ENCODE measurements at places on chromosomes 13 and 19. TPM values are rescaled to one million over a fixed set of nuclear protein-coding genes. Genes with fewer than 3 reads are reported as not detected.

DNA sequence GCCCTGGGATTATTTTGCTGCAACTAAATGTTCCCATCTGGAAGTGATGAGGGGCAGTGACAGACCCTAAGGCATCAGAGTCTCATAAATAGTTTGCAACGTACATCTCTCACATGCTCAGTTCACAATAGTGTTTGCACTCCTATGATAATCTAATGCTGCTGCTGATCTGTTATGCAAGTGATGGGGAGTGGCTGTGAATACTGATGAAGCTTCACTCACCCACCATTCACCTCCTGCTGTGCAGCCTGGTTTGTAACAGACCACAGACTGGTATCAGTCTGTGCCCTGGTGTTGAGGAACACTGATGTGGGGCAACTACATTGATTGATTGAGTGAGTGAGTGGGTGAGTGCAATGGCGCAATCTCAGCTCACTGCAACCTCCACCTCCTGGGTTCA is 54.9 kb downstream of the ZNF726 start:
- no peak overlapping the region for H3K27ac ChIP-seq
- H3K36me3 ChIP-seq, result no peaks in the 10 kb centered on the region
- no peaks in the 10 kb centered on the region for H3K4me1 ChIP-seq
- no peaks in the 10 kb centered on the region for H3K27me3 ChIP-seq
- H3K4me3 ChIP-seq, result no peak overlapping the region

- H3K4me3 ChIP-seq, result no peak overlapping the region
- peak overlapping the region; percentile 67 for H3K27ac ChIP-seq
- peak; percentile 63 for DNase-seq
- H3K4me1 ChIP-seq, result peaks cover 5% of the 10 kb centered on the region
Measured at GRCh38 chr19:2588081-2588777, 112.3 kb downstream of the GADD45B start.

The NCR1 gene
- not detected for total RNA-seq

DNA sequence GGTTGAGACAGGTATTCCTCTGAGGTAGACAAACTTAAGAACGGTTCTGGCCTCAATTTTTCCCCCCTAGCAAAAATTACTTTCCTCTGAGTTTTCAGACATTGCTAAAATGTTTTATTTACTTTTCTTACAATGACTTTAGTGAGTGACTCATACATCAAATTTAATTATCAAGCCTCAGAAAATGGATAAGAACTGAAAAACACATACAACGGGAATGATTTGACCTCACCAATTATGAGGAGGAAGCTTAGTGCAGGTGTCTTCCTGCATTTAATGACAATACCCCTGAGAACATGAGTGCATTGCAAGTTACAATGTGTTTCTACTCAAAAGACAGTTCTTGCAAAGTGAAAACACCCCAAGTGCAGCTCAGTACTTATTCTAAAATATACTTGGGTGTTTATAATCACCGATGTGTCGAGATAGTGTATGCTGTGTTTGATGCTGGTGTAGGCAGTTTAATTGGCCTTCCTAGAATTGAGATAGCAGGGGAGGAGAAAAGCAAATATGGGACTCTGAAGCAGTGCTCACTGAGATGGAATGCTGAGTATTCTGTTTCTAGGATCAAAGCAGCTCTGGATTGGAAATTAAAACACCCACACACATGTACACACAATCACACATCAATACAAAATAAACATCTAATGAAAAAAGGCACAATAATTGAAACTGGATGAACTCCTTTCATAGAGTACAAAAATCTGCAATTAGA is 189.5 kb upstream of the SLC10A2 start:
- no peak overlapping the region for H3K4me3 ChIP-seq
- H3K36me3 ChIP-seq, result no peaks in the 10 kb centered on the region
- no peaks in the 10 kb centered on the region for H3K27me3 ChIP-seq
- H3K27ac ChIP-seq, result no peak overlapping the region
- DNase-seq, result no peak

GRCh38 chr19:6271721-6272410 is 7.9 kb downstream of the MLLT1 start:
- peak overlapping the region; percentile 33 for H3K4me3 ChIP-seq
- H3K27me3 ChIP-seq, result no peaks in the 10 kb centered on the region
- H3K4me1 ChIP-seq, result peaks cover 40% of the 10 kb centered on the region
- H3K27ac ChIP-seq, result peak overlapping the region; percentile 93

DNA sequence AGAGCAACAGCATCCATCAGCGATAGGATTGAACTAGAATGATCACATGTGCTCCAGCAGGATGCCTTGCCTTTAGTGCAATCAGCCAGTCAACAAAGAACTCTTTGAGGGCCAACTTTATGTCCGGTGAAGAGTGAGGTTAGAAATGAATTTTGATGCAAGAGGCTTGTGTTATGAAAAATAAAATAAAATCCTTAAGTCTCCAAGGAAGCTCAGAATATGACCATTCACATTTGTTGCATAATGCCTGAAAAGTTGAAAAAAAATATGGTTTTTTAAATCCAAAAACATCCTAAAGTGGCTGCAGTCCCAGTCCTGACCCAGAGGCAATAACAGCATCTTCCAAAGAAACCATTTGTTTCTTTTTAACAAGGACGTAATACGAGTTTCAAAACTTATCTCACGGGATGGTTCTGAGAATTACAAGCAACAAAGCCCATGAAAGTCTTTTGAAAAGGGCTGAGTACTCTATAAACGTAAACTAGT is 61.3 kb downstream of the DCLK1 start:
- H3K27me3 ChIP-seq, result no peaks in the 10 kb centered on the region
- H3K4me1 ChIP-seq, result no peaks in the 10 kb centered on the region
- H3K4me3 ChIP-seq, result no peak overlapping the region
- peak overlapping the region; percentile 82 for H3K27ac ChIP-seq
- DNase-seq, result peak; percentile 38
- no peaks in the 10 kb centered on the region for H3K36me3 ChIP-seq

- H3K27ac ChIP-seq, result peak overlapping the region; percentile 11
- DNase-seq, result no peak
- H3K36me3 ChIP-seq, result no peaks in the 10 kb centered on the region
- H3K27me3 ChIP-seq, result no peaks in the 10 kb centered on the region
- no peak overlapping the region for H3K4me3 ChIP-seq
Measured at GRCh38 chr13:106503730-106504453, 31.6 kb downstream of the EFNB2 start.

GRCh38 chr19:30393729-30394480 is 21.7 kb downstream of the ZNF536 start:
- no peaks in the 10 kb centered on the region for H3K4me1 ChIP-seq
- no peak overlapping the region for H3K27ac ChIP-seq
- DNase-seq, result no peak
- no peaks in the 10 kb centered on the region for H3K36me3 ChIP-seq

The TBXA2R gene
- total RNA-seq, result not detected

GRCh38 chr13:61148211-61148610 is 267.4 kb downstream of the PCDH20 start:
- no peaks in the 10 kb centered on the region for H3K4me1 ChIP-seq
- no peaks in the 10 kb centered on the region for H3K27me3 ChIP-seq
- peak overlapping the region; percentile 50 for H3K27ac ChIP-seq
- DNase-seq, result no peak
- no peaks in the 10 kb centered on the region for H3K36me3 ChIP-seq
- no peak overlapping the region for H3K4me3 ChIP-seq

GRCh38 chr19:1028062-1028926 is 1.9 kb downstream of the CNN2 start:
- peak overlapping the region; percentile 95 for H3K27ac ChIP-seq
- peaks cover 6% of the 10 kb centered on the region for H3K4me1 ChIP-seq
- H3K36me3 ChIP-seq, result no peaks in the 10 kb centered on the region
- H3K4me3 ChIP-seq, result peak overlapping the region; percentile 89
- peak; percentile 72 for DNase-seq

The FAAP24 gene
- total RNA-seq, result not detected

DNA sequence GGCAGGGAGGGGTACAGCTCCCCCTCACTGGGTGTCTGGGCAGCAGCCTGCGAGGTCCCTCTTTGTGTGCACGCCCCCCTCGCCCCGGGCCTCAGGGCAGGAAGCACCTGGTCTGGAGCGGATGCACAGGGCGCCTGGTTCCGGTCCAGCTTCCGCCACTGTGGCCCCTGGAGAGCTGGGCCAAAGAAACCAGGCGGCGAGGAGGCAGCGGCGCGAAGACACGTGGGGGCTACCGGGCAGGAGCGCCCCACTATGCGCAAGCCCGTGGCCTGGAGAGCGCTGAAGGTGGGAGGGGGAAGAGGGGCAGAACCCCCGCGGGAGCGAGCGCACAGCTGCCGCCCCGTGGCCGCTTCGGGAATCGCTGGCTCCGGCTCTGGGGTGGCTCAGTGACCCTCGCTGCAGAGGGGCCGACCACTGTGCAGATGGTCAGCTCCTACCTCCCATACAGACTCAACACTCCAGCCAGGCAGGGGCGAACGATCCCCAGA is 1.7 kb upstream of the LYL1 start:
- no peak overlapping the region for H3K4me3 ChIP-seq
- peak; percentile 51 for DNase-seq
- H3K36me3 ChIP-seq, result no peaks in the 10 kb centered on the region
- H3K4me1 ChIP-seq, result peaks cover 8% of the 10 kb centered on the region
- peak overlapping the region; percentile 25 for H3K27ac ChIP-seq

GRCh38 chr13:21739771-21740170 is 68.9 kb downstream of the FGF9 start:
- H3K36me3 ChIP-seq, result no peaks in the 10 kb centered on the region
- DNase-seq, result no peak

- H3K27me3 ChIP-seq, result no peaks in the 10 kb centered on the region
- H3K27ac ChIP-seq, result no peak overlapping the region
- DNase-seq, result no peak
- H3K4me3 ChIP-seq, result no peak overlapping the region
Measured at GRCh38 chr19:32997716-32998355, 25.8 kb downstream of the FAAP24 start.

DNA sequence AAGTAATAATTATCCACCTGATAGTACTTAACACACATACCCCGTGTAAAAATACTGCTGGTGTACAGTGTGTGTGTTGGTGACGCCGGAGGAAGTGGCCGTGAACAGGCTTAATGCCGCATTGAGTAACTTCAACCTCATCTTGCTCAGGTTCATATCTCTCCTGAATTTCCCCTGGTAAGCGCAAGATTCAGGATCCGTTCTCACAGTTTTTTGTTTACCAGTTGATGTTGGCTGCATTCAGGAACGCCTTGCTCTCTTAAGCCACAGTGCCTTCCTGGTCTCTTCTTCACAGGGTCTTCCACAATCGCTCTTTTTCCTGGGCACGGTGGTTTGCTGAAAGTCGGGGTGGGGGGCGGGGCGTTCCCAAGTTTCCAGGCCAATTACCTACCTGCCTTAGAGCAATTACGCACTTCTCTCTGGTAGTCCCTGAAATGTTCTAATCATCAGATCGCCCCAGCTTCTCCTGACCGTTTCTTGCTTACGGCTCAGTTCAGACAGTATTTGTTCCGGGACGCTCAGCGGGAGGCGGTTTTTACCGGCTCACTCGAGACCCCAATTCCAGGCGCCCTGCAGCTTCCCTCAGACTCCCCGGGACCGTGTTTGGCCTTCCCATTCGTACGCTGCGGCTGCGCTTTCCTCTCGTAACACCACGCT is 706 bp upstream of the DNAJC3 start:
- H3K27ac ChIP-seq, result peak overlapping the region; percentile 94
- no peaks in the 10 kb centered on the region for H3K36me3 ChIP-seq
- no peak for DNase-seq
- peaks cover 6% of the 10 kb centered on the region for H3K4me1 ChIP-seq
- no peaks in the 10 kb centered on the region for H3K27me3 ChIP-seq

GRCh38 chr13:20819715-20820114 is 46.0 kb upstream of the EEF1AKMT1 start:
- DNase-seq, result no peak
- no peaks in the 10 kb centered on the region for H3K27me3 ChIP-seq
- no peak overlapping the region for H3K27ac ChIP-seq
- no peaks in the 10 kb centered on the region for H3K4me1 ChIP-seq
- no peak overlapping the region for H3K4me3 ChIP-seq
- no peaks in the 10 kb centered on the region for H3K36me3 ChIP-seq

DNA sequence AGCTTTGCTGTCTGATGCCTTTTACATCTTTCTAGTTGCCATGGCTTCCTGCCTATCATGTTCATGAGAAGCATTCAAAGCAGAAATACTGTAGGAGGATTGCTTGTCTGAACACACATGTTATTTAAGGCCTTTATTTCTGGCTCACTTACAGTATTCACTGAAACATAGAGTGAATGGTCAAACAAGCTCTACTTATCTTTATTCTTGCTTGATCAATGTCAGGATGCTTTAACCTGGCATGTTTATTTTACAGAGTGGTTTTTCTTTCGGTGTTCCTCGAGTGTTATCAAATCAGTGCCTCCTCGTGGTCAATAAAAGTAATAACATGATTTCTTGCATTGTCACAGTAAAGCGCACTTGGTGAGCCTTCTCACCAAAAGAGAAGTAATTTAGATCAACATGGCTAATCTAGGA is 73.5 kb upstream of the PCDH17 start:
- no peak overlapping the region for H3K4me3 ChIP-seq
- no peaks in the 10 kb centered on the region for H3K4me1 ChIP-seq
- DNase-seq, result no peak
- H3K36me3 ChIP-seq, result no peaks in the 10 kb centered on the region
